CD4-positive, alpha-beta memory T cell (primary cell): ENCODE measurements at places on chromosomes 11 and 22. TPM values are rescaled to one million over a fixed set of nuclear protein-coding genes. Genes with fewer than 3 reads are reported as not detected.

DNA sequence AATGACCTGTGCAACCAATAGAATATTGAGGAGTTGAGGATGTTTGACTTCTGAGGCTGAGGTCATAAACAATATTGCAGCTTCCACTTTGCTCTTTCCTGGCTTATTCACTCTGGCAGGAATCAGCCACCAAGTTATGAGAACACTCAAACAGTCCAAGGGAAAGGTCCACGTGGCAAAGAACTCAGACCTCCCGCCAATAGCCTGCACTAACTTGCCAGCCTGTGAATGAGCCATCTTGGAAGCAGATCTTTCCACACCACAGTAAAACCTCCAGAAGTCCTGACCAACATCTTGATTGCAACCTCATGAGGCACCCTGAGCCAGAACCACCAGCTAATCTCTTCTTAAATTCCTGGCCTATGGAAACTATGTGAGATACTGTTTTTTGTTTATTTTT is 22.7 kb upstream of the PICALM start:
- no peak overlapping the region for H3K4me3 ChIP-seq
- no peak overlapping the region for H3K27ac ChIP-seq
- H3K27me3 ChIP-seq: no peaks in the 10 kb centered on the region
- no peaks in the 10 kb centered on the region for H3K36me3 ChIP-seq
- no peaks in the 10 kb centered on the region for H3K4me1 ChIP-seq
- DNase-seq: no peak

DNA sequence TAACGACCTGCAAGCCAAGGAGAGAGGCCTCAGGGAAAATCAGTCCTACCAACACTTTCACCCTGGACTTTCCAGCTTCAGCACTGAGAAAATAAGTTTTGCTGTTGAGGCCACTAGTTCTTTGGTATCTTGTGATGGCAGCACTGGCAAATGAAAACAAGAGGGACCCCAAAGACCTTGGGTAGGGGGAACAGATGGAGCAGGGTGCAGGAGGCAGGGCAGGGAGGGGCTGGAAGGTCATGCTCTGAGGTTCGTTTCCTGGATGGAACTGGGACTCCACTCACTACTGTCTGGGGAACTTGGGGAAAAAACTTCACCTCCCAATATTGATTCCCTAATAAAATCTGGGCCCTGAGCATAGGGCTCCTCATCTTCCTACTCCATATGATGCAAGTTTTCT is 34.2 kb upstream of the PRAME start:
- no peaks in the 10 kb centered on the region for H3K36me3 ChIP-seq
- no peak overlapping the region for H3K27ac ChIP-seq
- H3K4me3 ChIP-seq: no peak overlapping the region
- no peaks in the 10 kb centered on the region for H3K27me3 ChIP-seq
- H3K4me1 ChIP-seq: no peaks in the 10 kb centered on the region

DNA sequence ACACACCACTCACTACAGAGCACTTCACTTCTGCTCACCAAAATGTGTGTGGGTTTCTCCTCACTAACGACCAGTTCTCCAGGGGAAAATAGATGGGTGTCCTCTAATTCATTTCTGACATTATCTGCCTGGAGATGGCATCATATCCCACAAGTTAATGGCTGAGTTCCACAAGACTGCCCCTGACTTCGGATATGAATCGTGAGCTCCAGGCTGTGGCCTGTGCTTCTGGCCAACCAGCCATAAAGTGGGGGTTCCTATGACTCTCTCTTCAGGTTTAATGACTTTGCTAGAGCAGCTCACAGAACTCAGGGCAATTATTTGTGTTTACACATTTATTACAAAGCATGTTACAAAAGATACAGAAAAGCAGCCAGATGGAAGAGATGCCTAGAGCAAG is 113.0 kb upstream of the SYT13 start:
- H3K27me3 ChIP-seq: no peaks in the 10 kb centered on the region
- no peaks in the 10 kb centered on the region for H3K36me3 ChIP-seq
- no peak for DNase-seq
- no peak overlapping the region for H3K4me3 ChIP-seq
- H3K27ac ChIP-seq: no peak overlapping the region

Gene SMTNL1
- not detected for total RNA-seq

DNA sequence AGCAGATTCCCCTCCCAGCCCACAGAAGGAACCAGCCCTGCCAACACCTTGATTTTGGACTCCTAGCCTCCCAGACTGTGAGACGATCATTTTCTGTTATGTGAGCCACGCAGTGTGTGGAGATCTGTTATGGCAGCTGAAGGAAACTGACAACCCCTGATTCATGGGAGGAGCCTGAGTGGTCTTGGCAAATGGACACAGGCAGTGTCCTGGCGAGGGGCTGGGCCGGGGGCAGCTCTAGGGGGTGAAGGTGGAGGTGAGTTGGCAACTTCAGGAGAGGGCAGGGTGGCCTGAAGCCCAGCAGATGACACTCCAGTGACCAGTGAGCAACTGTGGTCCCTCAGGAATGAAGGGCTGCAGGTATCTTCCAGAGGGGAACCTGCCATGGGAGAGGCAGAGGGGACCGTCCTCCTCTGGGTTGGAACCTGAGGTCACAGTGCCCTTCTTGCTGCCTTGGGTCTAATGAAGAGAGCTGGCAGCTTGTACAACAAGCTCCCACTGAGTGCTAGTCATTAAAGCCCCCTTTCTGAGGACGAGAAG is 82.7 kb downstream of the CSNK2A3 start:
- no peaks in the 10 kb centered on the region for H3K27me3 ChIP-seq
- no peak overlapping the region for H3K4me3 ChIP-seq
- no peaks in the 10 kb centered on the region for H3K36me3 ChIP-seq
- no peaks in the 10 kb centered on the region for H3K4me1 ChIP-seq

DNA sequence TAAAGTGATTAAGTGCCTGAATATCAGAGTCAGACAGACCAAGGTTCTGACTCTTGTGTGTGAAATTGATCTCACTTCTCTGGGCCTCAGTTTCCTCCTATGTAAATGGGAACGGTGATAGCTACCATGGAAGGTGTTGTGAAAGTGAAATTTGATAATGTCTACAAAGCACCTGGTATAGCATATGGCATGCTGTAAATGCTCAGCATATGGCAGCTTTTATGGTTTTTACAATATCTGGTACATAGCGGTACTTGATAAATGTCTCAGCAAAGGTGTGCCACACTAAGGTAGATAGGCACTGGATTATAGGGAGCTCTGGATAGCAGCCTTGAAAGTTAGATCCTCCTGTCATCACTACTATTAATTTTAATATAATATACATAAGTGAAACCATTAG is 19.9 kb downstream of the POU2AF2 start:
- no peaks in the 10 kb centered on the region for H3K27me3 ChIP-seq
- no peaks in the 10 kb centered on the region for H3K36me3 ChIP-seq
- DNase-seq: no peak
- H3K4me3 ChIP-seq: no peak overlapping the region
- H3K4me1 ChIP-seq: no peaks in the 10 kb centered on the region
- no peak overlapping the region for H3K27ac ChIP-seq

DNA sequence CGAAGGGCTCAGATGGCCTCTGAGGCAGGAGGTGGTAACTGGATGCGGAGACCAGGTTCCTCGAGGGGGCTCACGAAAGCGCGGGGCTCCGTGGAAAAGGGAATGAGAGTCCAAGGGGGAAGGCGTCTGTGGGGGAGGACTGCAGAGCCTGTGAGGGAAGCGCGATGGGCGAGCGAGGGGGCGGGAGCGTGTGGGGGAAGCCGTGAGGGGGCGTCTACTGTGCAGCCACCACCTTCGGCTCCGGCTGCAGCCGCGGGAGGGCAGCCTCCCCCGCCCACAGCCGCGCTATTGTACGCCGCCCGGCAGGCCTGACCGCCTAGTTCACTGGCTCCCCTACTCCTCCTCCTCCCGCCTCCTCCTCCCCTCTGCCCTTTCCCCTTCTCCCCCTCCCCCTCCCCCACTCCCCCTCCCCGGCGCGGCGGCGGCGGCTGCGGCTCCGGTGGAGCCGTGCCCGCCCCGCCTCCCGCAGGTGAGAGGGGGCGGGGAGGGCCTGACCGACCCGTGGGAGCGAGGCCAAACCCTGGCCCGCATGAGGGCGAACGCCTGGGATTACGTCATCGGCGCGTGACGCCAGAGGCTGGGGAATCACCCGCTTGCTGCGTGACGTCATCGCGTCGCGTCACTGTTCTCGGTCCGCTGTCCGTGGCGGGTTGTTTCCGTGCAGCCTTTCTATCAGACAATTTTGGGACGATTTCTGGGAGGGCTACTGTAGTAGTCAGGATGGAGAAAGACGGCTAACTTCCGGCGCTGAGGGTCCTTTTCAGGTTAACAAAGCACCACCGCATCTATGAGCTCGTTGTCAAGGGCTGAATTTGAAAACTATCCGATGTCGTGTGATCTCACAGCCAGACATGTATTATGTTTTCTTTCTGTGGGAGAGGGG is at the start of gene PAK1:
Gene PAK1 (minus strand): TSS at position 294 of the 883 bp plus-strand sequence. CDS start 81,574 bp downstream, outside the sequence.
- peak within 1 kb of the TSS; percentile 49 for H3K4me3 ChIP-seq
- peak; percentile 89 for DNase-seq
- H3K27ac ChIP-seq: peak within 1 kb of the TSS; percentile 49
- H3K4me1 ChIP-seq: peaks cover 11% of the 10 kb centered on the region
- no peaks in the 10 kb centered on the region for H3K27me3 ChIP-seq

Gene BTBD10
- total RNA-seq: 22.6 TPM

Gene PPME1
- 20.7 TPM for total RNA-seq

- no peak overlapping the region for H3K4me3 ChIP-seq
- H3K36me3 ChIP-seq: no peaks in the 10 kb centered on the region
- H3K27me3 ChIP-seq: no peaks in the 10 kb centered on the region
Measured at GRCh38 chr11:85096939-85097338, 530.2 kb downstream of the DLG2 start.

DNA sequence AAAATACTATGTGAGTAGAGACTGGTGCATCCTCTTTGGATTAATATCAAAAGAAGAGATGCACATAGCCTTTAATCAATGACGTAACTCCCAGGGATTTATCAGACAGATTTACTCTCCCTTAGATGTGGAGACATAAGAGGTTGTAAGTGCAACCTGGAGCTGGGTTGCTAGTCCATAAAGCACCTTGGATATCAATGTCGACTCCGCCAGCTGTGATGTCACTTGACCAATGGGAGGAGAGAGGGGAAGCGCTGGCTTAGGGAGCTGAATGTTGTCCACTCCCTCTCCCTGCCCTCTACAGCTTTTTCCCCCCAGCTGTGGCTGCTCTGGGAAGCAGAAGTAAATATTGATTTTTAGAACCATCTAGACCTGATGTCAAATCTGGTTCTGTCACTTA is 28.9 kb upstream of the TMEM86A start:
- H3K4me3 ChIP-seq: no peak overlapping the region
- H3K36me3 ChIP-seq: no peaks in the 10 kb centered on the region
- H3K27ac ChIP-seq: no peak overlapping the region
- no peaks in the 10 kb centered on the region for H3K27me3 ChIP-seq
- DNase-seq: no peak

Gene SLC6A5
- total RNA-seq: not detected

DNA sequence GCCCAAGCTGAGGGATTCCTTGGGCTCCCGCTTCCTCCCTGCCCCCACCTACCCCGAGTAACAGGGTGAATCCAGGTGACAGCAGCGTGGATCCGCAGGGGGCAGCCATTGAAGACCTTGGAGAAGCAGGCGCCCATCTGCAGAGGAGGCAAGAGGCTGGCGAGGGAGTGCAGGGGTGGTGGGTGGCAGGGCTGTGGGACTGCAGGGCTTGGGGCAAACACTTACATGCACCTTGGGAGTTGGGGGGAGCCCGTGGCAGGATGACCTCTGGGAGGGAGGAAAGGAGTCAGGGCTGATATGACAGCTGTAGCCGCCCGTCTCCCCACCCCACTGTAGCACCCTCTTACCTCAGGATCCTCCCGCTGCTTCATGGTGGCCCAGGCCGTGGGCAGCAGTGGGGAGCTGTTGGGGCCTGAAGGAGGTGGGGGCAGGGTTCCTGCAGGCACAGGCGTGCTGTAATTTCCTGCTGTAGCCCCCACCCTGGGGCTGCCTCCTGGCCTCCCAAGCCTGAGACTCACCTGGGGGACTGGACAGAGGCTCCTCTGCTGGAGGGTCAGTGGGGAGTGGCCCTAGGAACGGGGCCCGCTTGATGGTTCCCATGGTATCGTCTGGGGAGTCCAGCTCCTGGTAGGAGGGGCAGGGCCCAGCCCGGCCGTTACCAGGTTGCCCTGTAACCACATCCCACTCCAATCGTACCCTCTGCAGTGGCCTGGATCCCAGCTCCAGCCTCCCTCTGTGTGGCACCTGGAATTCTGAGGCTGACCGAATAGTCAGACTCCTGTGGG is 6.1 kb downstream of the MAP4K2 start:
- no peaks in the 10 kb centered on the region for H3K27me3 ChIP-seq
- H3K27ac ChIP-seq: no peak overlapping the region
- no peak overlapping the region for H3K4me3 ChIP-seq
- H3K4me1 ChIP-seq: peaks cover 20% of the 10 kb centered on the region
- no peak for DNase-seq
- H3K36me3 ChIP-seq: peaks cover 35% of the 10 kb centered on the region
